ENCODE measurements at places on chromosomes 4 and X. TPM values are rescaled to one million over a fixed set of nuclear protein-coding genes. Genes with fewer than 3 reads are reported as not detected.

Gene MAGEC1
- total RNA-seq: not detected

Gene P2RY10
- total RNA-seq: 5.0 TPM

- H3K27ac ChIP-seq: no peak overlapping the region
- no peaks in the 10 kb centered on the region for H3K27me3 ChIP-seq
- no peaks in the 10 kb centered on the region for H3K36me3 ChIP-seq
- peaks cover 9% of the 10 kb centered on the region for H3K4me1 ChIP-seq
Observed at GRCh38 chr4:41797260-41797659, 48.7 kb upstream of the PHOX2B start.

DNA sequence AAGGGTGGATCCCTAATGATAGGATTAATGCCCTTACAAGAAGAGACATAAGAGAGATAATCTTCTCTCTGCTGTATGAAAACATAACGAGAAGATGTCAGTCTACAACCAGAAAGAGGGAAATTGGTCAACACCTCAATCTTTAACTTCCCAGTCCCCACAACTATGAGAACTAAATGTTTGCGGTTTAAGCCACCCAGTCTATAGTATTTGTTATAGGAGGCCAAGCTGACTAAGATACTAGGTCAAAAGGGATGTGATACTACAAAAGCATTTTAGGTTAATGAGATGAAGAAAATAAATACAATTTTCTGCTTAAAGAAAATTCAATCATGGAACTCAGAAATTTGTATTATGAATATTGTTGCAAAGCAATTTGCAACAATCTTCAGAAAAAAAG lies 55.4 kb upstream of the LHFPL1 start:
- no peak overlapping the region for H3K27ac ChIP-seq
- no peak overlapping the region for H3K4me3 ChIP-seq
- H3K27me3 ChIP-seq: no peaks in the 10 kb centered on the region
- no peak for DNase-seq
- no peaks in the 10 kb centered on the region for H3K4me1 ChIP-seq

GRCh38 chrX:70498129-70498528 lies 53.5 kb downstream of the DLG3 start:
- H3K27ac ChIP-seq: no peak overlapping the region
- H3K4me3 ChIP-seq: no peak overlapping the region
- DNase-seq: no peak
- H3K27me3 ChIP-seq: no peaks in the 10 kb centered on the region
